ENCODE measurements at places on chromosomes 12 and 14.
A peak's percentile ranks its signal among the peaks of the same experiment; 100 is the strongest.

- no peak for DNase-seq
Observed at GRCh38 chr12:51937926-51938325, 13.6 kb upstream of the ACVR1B start.

DNA sequence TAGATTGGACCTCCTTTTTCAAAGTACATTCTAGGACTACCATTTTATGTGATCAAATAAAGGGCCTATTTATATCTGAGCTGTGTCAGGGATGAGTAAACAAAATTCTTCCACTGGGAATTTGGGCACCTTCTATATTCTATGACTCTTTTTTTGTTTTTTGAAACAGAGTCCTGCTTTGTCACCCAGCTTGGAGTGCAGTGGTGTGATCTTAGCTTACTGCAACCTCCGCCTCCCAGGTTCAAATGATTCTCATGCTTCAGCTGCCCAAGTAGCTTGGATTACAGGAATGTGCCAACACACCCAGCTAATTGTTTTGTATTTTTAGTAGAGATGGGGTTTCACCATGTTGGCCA lies 64.8 kb downstream of the DRAM1 start:
- DNase-seq, result no peak

DNA sequence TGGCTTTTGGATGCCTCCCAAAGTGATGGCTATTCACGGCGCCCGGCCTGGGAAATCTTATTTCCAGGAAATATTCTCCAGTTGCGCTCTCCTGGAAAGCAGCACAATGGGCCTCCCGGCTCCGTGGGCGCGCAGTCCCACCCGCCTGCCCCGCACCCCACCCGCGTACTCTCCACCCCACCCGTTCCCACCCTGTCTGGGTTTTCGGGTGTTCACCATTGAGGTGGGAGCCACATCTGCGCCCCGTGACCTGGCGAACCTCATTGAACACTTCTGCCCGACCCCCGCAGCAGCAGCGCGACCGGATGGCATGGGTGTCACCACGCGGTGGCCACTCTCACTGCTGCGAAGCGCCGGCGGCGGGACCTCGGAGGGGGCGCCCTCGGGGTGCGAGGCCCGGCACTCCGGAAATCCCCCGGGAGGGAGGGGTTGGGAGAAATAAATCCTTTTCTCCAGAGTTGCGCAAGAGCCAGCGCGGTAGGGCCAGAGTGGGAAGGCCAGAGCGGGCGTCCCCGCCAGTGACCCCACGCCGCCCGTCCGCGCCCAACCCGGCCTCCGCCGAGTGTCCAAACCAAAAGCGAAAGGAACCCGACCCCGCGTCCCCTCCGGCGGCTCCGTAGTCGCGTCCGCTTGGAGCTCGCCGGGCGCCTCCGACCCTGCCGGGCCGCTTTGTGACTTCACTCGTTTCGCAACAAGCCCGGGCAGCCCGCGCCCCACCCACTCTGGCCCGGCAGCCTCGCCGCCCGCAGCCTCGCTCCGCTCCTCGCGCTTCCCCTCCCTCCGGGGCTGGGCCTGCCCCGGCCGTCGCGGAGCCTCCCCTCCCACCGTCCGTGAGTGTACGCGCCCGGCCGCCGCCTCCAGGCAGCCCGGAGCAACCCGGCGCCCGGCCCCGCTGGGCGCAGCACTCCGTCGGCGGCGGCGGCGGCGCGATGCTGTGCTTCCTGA lies at the start of gene DRAM1:
Gene DRAM1 (plus strand): TSS at position 720 of the 945 bp plus-strand sequence. CDS start 210 bp downstream, at position 930.
- peak; percentile 83 for DNase-seq

DNA sequence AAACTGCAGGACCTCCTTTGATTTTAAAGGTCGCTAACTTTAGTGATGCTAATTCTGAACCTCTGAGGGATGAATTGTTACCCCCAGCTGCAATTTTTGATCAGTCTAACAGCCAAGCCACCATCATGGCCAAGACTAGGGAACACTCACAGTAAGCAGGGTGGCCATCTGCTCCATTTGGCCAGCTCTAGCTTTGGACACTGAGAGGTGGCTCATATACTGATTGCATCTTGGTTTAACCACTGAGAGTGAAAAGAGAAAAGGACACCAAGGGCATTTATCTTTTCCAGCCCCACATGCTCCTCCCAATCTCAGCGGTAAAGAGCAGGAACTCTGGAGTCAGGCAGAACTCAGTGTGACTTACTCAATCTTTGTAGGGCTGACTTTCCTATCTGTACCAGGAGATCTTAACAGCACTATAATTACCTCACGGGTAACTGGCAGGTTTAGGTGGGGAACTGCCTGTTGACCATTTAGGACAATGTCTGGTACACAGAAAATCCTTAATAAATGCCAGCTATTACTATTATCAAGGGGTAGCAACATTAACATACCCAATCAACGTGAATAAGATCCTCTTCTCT lies 6.2 kb downstream of the LPCAT3 start:
- DNase-seq, result no peak

DNA sequence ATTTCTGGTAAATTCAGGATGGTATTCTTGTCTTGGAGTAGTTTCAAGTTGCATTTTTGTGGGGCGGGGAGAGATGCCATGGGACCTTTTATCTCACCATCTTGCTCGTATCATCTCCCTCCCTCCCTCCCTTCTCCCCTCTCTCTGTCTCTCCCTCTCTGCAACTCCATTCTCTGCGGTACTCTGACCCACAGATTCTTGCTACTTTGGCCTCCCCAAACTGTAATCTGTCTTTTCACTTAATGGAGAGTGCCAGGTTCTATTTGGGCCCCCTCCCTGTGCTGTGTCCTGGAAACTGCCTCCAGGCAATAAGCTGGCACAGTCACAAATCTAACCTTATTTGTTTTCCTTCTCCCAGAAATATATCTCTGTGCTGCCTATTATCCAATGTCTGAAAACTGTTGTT lies 175.2 kb downstream of the PAWR start:
- DNase-seq, result no peak

GRCh38 chr12:75047885-75048525 lies 161.6 kb downstream of the KCNC2 start:
- no peak for DNase-seq

Data from WTC11 (cell line).